Neural progenitor cell (in vitro differentiated cells): ENCODE measurements at places on chromosomes 2 and 18.

DNA sequence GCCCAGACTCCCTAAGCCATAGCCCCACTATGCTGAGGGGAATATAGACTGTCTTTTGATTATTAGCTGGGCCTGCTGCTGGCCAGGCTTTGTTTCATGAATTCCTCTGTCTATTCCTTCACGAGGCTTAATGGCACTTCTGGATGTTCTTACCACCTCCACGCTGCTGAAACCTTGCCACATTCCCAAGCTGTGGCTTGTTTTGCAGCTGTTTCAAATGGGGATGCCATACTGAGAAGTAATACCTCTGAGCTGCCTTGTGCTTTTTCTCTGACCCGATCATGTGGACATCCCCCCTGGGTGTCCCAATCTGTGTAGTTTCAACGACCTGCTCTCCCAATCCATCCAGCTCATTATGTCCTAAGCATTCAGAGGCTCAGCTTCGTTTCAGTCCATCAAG, 114.1 kb downstream of the ICOS start:
- no peak for DNase-seq

- DNase-seq, result peak; percentile 86
These were observed at the start of gene CIDEA for GRCh38 chr18:12254136-12254819. Gene CIDEA, plus strand, starts transcription at chr18:12254361. Its CDS starts 23 bp downstream, at chr18:12254384.

GRCh38 chr2:118616432-118616831, 231.0 kb downstream of the EN1 start:
- no peak for DNase-seq

DNA sequence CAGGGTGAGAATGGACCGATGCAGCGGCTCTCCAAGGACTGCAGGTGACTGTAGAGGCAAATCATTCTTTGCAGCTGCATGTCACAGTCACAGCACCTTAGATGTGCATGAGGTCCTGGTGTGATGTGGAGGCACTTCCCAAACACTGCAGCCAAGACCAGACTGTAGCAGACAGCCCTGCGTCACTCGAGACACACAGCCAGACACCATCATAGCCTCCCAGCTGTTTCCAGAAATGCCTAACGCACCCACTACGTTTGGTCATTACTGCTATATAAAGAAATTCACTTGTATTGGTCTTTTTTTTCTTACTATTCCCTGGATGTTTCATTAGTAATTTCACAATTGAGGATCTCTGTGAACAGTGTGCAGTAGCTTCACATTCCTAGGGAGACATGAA, 60.9 kb downstream of the SH3YL1 start:
- no peak for DNase-seq

DNA sequence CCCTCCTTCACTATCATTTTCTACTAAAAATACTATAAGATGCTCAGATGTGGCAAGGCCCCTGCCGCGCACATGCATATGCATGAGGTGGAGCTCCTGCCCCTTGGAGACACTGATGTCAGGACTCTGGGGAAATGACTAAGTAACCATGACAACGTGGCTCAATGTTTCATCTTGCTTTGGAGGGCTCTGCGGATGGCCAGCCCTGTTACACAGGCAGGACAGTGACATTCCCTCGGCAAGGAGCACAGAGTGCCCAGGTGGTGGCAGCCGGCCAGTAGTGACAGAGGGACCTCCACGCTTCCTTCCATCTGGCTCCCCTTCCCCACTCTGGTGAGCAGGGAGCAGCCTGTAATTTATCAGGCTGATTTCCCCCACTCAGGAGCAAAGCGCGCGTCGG, 364.1 kb downstream of the SS18 start:
- no peak for DNase-seq

- peak; percentile 15 for DNase-seq
These were observed 25.4 kb downstream of the WDR75 start for GRCh38 chr2:189466656-189467055.
